NCI-H1417 treated with DMSO at 0.1 percent for 48 hours (cell line): ENCODE measurements at places on chromosomes 5 and 9.

DNA sequence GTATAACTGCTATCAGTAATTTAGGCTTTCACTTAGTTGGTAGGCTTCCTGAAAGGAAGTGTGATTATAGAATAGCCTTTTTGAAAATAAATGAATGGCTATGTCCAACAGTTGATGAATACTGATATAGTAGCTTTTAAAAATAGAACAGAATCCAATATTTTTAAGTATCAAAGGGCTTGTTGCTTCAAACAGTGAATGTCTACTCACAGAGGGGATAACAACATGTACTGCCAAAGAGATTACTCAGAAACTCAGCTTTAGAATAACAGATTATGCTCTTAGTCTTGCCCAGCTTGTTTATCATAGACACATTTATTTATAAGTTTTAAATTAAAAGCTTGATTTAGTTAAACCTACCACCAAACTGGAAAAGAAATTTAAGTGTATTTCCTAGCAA is 132.6 kb downstream of the XRCC4 start:
- DNase-seq = no peak

- no peak for DNase-seq
Observed at GRCh38 chr5:95102080-95102479, 182.8 kb downstream of the MCTP1 start.

DNA sequence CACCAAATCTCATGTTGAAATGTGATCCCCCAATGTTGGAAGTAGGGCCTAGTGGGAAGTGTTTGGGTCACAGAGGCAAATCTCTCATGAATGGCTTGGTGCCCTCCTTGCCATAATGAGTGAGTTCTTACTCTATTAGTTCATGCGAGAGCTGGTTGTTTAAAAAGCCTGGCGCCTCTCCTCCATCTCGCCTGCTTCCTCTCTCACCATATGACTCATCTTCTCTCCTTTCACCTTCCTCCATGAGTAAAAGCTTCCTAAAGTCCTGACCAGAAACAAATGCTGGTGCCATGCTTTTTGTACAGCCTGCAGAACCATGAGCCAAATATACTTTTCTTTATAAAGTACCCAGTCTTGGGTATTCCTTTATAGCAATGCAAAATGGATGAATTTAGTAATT is 20.9 kb upstream of the ARHGAP26 start:
- no peak for DNase-seq

- no peak for DNase-seq
Observed at GRCh38 chr5:142280066-142281007, 44.5 kb downstream of the SPRY4 start.

- no peak for DNase-seq
Observed at GRCh38 chr5:96245140-96246091, 187.6 kb downstream of the PCSK1 start.

DNA sequence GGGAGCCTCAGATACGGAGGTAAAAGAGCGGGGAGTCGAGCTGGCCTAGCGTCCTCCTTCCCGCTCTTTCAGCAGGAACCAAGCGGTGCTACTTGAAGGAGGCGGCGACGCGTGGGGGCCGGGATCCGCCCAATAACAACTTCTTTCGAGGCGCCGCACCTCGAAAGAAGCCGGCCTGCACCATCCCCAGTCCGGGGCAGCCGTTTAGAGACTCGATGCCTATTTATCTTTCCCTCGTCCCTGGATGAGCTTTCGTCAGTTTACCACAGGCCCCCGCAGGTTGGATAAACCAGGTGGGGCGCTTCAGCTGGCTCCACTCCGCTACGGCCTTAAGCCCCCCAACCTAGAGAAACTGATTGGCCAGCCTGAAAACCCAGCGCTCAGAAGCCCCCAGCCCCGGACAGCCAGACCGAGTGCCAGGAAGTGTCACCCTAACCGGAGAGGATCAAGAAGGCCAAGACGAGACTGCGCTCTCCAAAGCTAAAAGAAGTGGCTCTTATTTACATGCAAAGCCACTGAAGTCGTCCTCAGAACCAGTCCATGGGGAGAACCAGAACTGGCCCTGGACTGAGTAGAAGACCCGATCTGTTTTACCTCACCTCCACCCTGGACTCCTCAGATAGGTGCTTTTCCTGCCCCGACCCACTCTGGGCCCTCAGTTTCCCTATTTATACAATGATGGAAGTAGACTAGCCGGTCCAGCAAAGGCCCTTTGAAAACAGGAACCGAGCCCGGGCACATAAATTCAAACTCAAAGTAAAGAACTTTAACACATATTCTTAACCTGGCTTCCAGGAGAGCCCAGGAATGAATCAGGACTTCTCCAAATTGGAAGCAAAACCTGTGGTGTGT is 1.4 kb downstream of the HAND1 start:
- no peak for DNase-seq

DNA sequence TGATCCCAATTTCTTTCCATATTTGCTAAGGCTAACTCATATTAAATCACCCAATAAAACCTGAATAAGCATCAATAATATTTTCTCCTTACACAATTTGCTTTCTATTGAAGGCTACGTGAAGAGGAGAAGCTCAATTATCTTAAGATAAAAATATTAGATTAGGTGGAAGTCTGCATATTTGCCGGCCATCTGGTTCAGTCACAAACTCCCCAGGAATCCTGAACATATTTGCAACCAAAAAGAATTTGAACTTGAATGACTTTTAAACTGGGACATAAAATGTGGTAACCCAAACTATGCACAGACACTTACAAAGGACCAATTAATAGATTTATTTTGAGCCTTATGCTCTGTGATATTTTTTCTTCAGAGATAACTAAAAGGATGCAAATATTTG is 92.3 kb downstream of the HAPLN1 start:
- DNase-seq = no peak

DNA sequence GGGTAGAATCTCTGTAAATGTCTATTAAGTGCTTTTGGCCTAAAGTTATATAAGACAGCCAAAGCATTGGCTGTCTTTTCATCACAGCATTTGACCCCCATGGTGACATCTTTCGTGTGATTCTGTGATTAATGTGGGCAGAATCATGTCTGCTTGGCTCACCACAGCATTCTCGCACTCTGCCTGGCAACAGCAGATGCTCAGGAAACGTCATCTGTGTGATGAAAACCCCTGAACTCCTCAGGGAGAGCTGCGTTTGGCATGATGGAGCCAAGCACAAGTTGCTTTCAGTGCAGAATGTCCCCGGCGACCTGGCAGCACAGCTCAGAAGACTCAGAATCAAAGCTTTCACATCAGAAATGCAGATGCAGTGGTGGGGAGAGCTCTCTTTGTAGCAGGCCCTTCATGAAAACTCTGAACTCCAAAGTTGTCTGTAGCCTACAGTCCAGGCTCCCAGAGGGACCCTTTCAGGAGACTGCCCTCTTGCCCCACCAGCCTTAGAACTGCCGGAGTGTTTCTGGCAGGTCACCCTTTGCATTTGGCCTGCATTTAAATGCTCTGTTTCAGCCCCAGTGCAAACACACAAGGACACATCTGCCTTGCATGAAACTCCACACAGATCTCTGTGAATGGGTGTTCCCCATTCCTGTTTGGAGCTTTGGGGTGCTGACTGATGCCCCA is 155.6 kb upstream of the PANK3 start:
- DNase-seq = no peak

DNA sequence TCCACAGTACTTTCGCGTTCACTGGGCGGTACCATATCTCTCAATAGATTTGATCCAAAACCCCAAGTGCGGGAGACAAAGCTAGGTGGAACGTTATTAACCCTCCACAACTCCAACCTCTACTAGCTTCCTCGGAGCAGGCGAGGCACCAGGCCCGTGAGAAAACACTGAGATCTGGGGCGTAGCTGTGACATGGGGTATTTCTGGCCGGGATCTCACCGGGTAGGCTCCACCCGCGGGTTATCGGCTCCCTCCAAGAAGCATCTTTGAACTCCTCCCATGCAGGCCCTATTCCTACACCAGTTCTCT is 350 bp upstream of the SLC25A46 start:
- no peak for DNase-seq

DNA sequence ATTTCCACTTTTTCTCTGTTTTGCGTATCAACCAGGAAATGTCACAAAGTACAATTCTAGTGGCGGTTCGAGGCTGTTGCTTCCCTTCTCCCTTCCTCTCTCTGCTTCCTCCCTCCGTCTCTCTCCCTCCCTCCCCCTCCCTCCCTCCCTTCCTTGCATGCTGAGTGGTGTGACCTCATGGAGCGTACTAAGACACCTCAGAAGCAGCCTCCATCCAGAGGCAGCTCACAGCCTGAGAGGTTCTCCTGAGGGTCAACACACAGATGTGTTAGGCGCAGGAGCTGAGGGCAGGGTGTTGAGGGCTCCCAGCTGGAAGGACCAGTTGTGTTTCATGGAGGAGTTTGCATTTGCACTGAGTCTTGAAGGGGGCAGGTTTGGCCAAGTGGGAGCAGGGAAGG is 57.7 kb downstream of the COL5A1 start:
- DNase-seq = no peak

DNA sequence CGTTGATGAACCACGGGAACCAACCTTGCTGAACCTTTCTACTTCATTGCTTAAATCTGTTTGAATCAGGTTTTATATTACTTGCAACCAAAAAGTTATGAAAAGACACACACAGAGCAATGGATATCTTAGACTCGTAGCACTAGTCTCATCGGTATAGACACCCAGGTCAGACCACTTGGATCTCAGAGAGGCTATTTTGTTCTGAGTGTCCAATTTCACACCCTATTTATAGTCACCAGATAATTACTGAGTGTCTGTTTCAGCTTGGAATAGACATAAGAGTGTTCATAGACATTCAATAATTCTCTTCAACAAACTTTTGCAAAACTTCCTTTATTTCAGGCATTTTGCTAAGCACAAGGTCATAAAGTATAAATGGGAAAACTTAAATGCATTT is 145.4 kb upstream of the EGFLAM start:
- DNase-seq = no peak

GRCh38 chr5:87015901-87016300 is 251.8 kb upstream of the RASA1 start:
- no peak for DNase-seq

DNA sequence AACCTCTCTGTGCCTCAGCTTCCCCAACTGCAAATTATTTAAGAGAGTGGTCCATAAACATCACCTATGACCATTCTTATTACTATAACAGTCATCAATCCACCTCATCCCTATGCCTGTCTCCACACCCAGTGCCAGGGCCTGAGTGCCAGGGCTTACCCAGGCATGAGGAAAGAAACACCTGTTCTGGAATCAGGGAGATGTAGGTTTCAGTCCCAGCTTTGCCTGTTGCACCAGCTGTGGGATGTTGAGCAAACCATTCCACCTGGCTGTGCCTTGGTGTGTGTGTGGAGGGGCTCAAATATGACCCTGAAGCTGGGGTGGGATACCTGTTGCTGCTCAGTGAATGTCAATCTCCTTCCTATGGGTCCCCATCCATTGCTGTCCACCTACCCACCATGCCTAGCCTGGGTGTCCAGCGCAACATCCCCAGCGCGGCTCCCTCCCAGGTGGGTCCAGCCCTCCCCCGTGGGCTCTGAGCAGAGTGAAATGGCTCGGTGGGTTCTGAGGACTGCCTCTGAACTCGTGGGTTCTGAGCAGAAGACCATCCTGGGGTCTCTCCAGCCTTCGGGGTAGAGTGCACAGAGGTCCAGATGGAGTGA is 16.3 kb downstream of the AKNA start:
- DNase-seq = no peak

- no peak for DNase-seq
Observed at GRCh38 chr9:107425101-107426025, 64.2 kb downstream of the KLF4 start.

DNA sequence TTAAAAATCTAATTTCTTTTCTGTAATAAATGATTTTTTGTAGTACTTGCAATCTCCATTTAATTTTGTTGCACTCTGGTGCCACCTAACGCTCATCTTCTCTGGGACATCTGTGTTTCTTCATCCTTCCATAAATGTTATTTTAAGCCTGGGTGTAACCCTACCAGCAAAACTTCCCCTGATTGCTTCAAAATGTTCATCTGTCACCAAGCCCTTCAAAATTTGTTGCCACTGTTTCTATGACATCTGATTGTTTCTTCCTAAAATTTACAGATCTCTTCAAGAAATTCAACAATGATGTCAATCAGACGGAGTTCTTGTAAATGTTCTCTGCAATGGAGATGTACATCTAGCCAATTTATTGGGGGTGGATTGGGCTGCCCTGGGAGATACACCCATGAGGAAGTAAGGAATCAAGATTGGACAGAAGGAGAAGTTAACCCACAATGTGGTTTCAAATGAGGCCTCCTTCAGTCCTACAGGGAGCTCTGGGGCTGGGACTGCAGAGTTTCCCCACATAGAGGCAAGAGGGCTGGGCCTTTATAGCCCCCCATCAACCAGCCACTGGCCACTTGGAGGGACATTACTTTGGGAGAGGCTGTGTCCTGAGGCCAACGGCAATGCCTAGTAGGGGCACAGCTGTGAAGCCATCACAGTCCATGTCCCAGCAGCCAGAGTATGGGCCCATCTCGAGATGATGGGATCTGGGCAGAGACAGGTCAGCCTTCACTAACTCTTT is 23.3 kb downstream of the MCTP1 start:
- no peak for DNase-seq

DNA sequence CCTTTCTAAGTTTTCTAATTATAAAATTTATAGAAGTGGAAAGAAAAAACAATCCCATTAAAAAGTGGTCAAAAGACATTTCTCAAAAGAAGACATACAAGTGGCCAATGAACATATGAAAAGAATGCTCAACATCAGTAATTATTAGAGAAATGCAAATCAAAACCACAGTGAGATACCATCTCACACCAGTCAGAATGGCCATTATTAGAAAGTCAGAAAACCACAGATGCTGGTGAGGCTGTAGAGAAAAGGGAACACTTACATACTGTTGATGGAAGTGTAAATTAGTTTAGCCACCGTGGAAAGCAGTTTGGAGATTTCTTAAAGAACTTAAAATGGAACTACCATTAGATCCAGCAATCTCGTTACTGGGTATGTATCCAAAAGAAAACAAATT is 23.7 kb upstream of the PLPP1 start:
- no peak for DNase-seq

- no peak for DNase-seq
Observed at GRCh38 chr5:38715696-38716095, 130.1 kb upstream of the OSMR start.

GRCh38 chr9:99894826-99895225 is 11.6 kb upstream of the STX17 start:
- DNase-seq = no peak

GRCh38 chr9:69213647-69214046 is 39.6 kb downstream of the TJP2 start:
- no peak for DNase-seq

- DNase-seq = no peak
Observed at GRCh38 chr5:140351609-140352334, 5.4 kb upstream of the HBEGF start.

GRCh38 chr5:172284611-172284980 is 1.0 kb upstream of the UBTD2 start:
- no peak for DNase-seq
